Stromal cell of bone marrow (primary cell): ENCODE measurements at places on chromosomes 3 and 15.
A peak's percentile ranks its signal among the peaks of the same experiment; 100 is the strongest.

GRCh38 chr3:186742618-186743380 is 25.6 kb downstream of the KNG1 start:
- DNase-seq: no peak

DNA sequence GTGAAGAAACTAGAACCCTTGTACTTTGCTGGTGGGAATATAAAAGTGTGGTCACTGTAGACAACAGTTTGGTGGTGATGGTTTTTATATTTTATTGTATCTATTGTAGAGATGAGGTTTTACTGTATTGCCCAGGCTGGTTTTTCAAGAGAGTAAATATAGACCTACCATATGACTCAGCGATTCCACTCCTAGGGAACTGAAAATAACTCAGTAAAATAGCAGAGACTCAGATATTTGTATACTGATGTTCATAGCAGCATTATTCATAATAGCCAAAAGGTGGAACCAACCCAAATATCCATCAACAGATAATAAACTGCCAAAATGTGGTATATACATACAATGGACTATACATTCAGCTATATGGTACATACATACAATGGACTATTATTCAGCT is 68.8 kb upstream of the IL12A start:
- peak; percentile 59 for DNase-seq

DNA sequence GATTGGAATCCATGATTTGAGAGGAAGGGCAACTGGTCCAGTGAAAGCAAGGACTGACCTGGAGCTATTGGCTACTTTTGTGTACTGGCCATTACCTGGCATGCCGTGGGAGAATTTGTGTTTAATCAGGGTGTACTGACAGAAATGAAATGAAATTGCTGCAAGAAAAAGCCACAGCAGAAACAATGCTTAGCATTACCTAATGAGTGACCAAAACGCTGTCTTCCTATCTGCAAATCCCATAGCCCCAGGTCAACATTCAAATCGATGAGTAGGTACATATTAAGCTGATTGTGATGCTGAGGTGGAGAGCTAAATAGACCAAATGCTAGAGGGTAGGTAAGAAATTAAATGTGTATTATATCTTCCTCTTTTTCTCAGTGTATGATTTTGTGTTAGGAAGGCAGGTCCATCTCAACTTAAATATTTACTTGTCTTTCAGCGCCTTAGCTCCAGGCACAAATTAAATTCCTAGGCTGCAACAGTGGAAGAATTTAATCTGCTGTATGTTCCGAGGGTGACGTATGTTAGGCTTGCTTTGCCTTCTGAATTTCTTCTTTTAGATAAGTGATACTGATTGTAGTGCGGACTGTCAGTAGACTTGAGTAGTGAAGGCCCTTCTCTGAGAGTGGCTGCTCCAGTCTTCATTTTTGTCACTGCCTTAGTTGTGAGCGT is 331.1 kb downstream of the SV2B start:
- no peak for DNase-seq

DNA sequence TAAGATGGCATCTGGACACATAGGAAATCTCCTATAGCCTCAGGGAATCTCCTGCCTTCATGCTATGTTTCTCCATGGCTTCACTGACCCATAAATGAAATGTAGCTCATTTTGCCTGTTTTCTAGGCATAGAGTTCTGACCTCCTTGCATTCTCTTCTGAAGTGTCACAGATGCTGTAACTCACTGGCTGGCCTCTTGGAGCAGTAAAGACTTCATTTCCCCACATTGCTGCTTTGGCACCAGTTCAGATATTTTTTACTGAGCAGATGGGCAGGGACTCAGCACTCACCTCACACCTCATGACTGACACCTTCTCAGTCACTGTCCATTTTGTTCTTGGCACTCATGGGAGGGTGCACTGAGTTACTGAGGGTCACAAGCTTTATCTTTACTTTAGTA is 286.7 kb upstream of the TGFBR2 start:
- no peak for DNase-seq

DNA sequence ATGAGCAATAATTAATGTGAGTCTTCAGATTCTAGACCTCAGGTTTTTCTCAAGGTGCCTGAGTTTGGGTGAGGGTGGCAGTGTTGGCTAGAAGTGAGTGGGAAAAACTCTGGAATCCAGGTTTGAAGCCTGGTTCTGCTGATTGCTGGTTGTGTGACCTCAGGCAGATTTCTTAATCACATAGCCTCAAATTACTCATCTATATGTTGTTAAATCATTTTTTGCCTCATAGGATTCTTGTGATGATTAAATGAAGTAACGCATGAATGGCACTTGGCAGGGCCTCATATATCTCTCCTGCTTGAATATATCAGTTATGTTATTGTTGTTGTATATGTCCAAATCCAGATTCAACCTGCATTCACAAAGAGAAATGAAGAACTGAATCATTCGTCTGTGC is 60.5 kb downstream of the NR2F2 start:
- DNase-seq: no peak

- DNase-seq: peak; percentile 97
Measured at GRCh38 chr3:151976211-151977050, 103.0 kb downstream of the SUCNR1 start.

DNA sequence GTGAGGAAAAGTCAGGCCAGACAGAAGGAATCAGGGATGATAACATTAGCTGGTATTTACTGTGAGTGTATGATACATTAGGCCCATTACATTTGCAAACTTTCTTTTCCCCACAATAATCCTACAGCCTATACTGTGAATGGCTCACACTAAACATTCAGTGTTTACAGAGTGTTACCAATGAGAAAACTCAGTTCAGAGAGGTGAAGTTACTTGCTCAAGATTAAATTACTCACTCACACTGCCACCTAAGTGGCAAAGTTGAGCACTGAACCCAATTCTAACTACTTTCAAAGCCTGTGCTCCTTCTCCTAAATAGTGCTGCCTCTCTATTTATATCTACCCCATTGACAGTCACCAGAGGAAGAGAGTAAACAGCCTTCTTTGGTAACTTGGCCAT is 8.5 kb downstream of the XPC start:
- DNase-seq: no peak

GRCh38 chr15:71089801-71090200 is 25.5 kb upstream of the THSD4 start:
- DNase-seq: no peak

- no peak for DNase-seq
Measured at GRCh38 chr15:98217356-98217755, 256.9 kb downstream of the ARRDC4 start.

- DNase-seq: no peak
Measured at GRCh38 chr15:85443593-85444087, 63.2 kb downstream of the AKAP13 start.

- DNase-seq: no peak
Measured at GRCh38 chr15:58308742-58309355, 122.9 kb upstream of the LIPC start.

GRCh38 chr15:74988007-74988800 is 7.2 kb upstream of the SCAMP5 start:
- no peak for DNase-seq

GRCh38 chr3:175672119-175672689 is 813.1 kb downstream of the NAALADL2 start:
- peak; percentile 9 for DNase-seq

- DNase-seq: no peak
Measured at GRCh38 chr3:66303491-66303901, 82.7 kb downstream of the SLC25A26 start.

DNA sequence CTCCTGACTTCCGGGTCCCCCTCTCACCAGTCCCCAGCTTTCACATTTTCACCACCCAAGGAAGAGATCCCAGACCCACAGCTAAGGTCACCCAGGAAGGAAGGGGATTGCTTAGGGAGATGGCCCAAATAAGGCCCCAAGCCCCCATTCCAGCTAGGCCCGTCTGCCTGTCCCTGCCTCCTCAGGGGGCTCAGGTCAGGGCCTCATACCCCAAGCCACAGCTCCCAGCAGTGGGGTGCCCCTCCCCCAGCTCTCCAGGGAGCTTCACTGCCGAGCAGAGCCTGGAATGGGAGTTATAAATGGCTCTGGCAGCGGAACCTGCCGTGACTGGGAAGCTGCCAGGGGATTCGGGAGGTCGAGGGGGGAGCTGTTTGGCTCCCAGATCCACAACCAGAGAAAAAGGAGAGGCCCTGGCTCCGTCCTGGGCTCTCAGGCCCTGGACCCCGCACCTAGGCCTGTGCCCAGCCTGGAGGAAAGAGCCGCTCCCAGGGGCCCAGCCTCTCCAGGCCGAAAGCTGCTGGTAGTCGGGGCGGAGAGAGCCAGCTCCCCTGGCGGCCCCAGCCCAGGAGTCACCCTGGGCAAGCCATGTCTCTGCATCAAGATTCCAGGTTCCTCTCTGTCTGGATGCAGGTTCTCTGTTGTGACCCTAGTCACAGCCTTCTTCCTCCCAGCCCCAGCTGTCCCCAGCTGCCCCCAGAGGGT is 550 bp downstream of the CCDC9B start:
- peak; percentile 56 for DNase-seq

- peak; percentile 94 for DNase-seq
Measured at GRCh38 chr15:38868326-38869114, 303.9 kb upstream of the RASGRP1 start.

DNA sequence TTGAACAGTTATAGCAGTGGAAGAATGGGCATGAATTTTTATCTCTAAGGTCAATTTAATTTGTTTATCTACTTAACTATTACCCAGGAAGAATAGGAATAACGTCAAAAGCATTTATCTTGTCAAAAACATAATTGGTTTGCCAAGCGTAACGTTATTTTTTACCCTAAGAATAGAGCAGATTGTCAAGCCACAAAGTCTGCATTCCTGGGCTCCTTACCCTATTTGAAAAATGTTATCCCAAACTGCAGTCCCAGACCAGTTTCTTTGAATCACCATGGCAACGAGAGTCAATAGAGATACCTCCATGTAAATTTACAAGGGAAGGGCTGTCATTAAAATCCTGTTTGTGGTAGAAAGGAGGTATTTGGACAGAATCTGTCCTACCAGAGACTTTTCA is 61.1 kb downstream of the CPNE4 start:
- DNase-seq: no peak

- no peak for DNase-seq
Measured at GRCh38 chr3:71693641-71694040, 31.6 kb downstream of the EIF4E3 start.

DNA sequence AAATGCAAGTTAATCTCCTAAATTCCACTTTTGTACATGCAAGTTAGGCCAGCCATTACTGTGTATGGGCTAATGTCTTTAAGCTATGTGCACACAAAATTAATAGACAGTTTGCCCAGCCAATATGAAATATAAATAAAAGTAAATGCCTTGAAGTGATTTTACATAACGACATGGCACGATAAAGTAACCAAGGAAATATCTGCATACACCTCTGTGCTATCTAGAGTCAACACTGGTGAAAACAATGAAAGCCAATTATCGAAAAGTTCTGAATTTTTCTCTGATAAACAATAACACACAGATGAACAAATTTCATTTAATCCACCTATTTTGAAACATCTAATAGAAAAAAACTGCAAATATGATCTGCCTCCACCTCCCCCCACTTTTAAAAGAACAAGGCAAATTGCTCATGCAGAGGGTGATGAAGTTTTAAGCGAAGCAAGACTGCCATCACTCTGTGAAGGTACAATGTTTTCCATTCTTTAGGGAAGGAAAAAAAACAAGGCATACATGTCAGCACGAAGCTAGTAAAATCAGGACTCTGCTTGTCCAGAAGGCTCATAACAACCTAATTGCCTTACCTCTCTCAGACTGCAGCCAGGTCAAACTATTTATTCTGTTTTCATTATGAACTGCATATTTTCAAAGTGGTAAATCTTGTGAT is 317.7 kb downstream of the MECOM start:
- no peak for DNase-seq

GRCh38 chr3:182309120-182309519 is 484.2 kb upstream of the ATP11B start:
- DNase-seq: no peak

- DNase-seq: no peak
Measured at GRCh38 chr3:62361261-62361660, 12.1 kb downstream of the FEZF2 start.

DNA sequence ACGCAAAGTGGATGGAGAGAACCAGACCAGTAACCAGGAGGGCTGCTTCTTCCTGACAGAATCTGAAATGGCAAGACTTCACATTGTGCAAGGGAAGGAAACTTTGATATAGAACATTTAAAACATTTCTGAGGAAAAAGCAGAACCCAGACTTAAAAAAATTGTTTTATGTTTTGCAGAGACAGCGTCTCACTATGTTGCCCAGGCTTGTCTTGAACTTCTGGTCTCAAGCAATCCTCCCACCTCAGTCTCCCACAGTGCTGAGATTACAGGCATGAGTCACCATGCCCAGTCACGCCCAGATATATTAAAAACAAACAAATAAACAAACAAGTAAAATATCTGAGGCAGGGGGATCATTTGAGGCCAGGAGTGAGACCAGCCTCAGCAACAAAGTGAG is 46.2 kb downstream of the CRTAP start:
- DNase-seq: no peak

- DNase-seq: no peak
Measured at GRCh38 chr3:119912220-119912619, 130.3 kb downstream of the NR1I2 start.

GRCh38 chr3:129612534-129613366 is 6.3 kb upstream of the PLXND1 start:
- no peak for DNase-seq

GRCh38 chr3:139534455-139534812 is 5.1 kb downstream of the RBP1 start:
- DNase-seq: peak; percentile 35

DNA sequence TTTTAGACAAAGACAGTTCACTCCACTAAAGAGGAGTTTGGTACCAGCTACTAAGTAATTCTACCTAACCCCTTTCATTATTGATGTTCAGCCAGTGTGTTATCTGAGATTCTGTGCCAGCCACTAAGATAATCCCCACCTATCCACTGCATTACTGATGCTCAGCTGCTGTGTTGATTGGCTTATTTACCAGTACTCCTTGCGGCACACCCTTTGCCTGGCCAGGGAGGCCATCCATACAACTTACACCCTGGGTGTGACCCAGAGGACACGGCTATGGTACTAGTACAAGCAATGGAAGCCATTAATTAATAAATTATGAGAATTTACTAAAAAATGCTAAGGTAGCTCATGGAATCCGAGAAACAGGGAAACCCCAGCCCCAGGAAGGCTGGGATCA is 290.7 kb upstream of the CTNNB1 start:
- no peak for DNase-seq

GRCh38 chr3:150931745-150932144 is 26.5 kb upstream of the MINDY4B start:
- no peak for DNase-seq

GRCh38 chr3:98788651-98789050 is 25.5 kb downstream of the ST3GAL6 start:
- no peak for DNase-seq

GRCh38 chr3:134885877-134886621 is 91.0 kb downstream of the EPHB1 start:
- peak; percentile 22 for DNase-seq
